CD8-positive, alpha-beta memory T cell (primary cell): ENCODE measurements at places on chromosomes 2 and 18.
A peak's percentile ranks its signal among the peaks of the same experiment; 100 is the strongest.

DNA sequence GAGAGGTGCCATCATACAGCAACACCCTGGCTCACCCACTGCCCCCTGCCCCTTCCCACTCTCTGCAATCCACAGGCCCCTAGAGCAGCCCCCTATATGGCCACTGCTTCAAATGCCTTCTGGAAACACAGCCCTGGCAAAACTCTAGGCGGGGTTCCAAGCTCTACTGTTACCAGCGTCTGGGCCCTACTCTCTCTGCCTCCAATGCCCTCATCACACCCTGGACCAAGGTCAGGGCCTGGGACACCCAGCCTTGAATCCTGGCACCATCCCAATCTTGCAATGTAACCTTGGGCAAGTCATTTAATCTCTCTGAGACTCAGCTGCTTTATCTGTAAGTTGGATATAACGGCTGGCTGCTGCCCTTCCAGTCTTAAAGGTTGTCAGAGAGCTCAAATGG, 39.2 kb upstream of the LOXHD1 start:
- DNase-seq, result no peak

DNA sequence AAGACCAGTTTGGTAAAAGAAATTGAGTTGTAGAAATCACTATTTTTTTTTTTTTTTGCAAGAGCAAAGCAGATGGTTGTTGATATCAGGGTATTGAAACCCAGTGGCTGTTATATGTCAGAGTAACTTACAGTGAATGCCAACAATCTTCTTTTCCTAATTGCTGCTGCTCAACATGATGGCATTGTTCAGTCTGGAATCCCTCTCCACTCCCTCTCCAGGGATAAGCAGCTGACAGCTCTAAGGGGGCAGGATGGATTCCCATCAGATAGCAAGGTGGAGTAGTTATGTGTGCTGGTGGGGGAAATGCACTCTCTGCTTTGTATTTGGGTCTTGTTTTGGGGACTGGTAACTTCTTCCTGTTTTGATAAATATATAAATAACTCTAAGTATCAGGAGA, 200.0 kb downstream of the PIK3C3 start:
- DNase-seq, result no peak

DNA sequence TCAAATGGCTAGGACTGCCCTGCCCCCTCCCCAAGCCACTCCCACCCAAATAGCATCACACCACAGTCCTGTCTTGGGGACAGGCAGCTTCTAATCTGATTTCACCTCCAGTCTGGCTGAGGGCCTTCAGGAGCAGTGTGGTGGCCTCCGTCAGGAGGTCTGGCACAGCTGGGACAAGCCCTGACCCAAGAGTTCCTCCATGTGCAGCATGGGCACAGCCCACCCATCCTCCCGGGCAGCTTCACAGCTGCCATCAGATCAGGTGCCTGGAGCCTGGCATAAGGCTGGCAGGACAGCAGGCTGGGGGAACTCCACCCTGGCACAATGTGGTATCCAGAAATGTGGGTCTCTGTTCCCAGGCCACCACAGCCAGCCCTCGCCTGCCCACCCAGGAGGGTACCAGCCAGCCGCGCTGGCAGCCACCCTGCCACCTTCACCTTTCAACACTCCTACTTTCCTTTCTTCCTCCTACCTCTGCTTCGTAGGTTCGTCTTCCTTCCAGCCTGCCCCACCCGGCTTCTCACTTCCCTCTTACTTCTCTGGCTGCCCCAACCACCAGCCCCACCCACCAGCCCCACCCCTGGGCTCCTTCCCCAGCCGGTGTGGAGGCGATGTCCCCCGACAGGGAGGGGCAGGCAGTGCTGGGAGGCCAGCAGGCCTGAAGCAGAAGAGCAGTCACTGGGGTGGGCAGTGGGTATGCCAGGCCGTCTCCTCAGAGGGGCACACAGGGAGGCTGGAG, at the start of gene CAPG:
Gene CAPG, minus strand, starts transcription at position 522 of the 739 bp plus-strand sequence. CDS start 8,221 bp downstream, outside the sequence.
- no peak for DNase-seq

DNA sequence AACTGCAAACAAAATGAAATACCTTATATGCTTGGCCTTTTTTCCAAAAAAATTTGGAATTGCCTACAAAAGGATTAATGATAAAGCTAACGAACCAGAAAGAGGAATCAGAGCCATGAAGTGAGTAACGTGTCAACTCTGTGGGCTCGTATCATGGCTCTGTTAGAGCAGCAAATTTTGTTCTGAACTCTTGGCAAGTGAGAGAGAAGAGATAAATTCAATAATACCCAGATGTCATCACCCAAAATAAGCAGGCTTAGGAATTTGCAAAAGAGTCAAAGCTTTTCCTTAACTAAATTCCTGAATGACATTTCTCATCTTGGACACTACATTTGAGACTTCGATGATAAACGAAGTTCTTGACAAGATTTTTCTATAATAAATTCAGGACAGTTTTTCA, 4.4 kb downstream of the TXNDC2 start:
- no peak for DNase-seq

DNA sequence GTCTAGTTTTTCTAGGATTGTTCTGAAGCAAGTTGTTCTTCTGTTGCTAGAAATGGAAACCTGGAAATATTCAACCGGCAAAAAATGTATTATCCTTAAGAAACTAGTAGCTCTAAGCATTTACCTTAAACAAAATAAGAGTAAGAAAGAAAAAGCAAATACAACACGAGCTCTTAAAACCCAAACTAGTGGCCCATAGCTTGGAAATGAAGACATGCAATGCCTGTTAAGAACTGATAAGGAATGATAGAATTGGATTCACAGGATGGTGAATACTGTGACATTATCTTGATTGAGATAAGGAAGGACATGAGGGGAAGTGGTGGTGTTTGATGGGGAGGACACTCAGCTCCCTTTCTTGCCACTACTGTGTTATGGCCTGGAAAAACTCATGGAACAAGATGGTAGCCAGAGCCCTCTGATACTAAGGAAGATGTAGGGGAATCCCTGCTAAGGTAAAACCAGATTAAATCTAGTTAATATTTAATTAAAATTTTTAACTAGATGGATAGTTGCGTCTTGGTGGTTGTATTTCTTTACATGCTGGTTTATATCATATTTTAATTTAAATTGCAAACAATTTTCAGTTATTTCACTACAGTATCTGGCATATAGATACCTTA, 193.8 kb downstream of the LPIN1 start:
- no peak for DNase-seq

GRCh38 chr2:131104487-131105155, 515 bp upstream of the PLEKHB2 start:
- DNase-seq, result peak; percentile 69

GRCh38 chr2:9993488-9994165, 42.1 kb downstream of the GRHL1 start:
- no peak for DNase-seq

DNA sequence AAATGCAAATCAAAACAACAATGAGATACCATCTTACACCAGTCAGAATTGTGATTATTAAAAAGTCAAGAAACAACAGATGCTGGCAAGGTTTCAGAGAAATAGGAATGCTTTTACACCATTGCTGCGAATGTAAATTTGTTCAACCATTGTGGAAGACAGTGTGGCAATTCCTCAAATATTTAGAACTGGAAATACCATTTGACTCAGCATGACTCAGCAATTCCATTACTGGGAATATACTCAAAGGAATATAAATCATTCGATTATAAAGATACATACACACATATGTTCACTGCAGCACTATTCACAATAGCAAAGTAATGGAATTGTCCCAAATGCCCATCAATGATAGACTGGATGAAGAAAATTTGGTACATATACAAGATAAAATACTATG, 516.7 kb downstream of the ERBB4 start:
- DNase-seq, result no peak

- no peak for DNase-seq
These were observed 160.9 kb upstream of the MYT1L start for GRCh38 chr2:2491964-2492363.

GRCh38 chr18:68275616-68276015, 439.3 kb downstream of the TMX3 start:
- DNase-seq, result no peak

DNA sequence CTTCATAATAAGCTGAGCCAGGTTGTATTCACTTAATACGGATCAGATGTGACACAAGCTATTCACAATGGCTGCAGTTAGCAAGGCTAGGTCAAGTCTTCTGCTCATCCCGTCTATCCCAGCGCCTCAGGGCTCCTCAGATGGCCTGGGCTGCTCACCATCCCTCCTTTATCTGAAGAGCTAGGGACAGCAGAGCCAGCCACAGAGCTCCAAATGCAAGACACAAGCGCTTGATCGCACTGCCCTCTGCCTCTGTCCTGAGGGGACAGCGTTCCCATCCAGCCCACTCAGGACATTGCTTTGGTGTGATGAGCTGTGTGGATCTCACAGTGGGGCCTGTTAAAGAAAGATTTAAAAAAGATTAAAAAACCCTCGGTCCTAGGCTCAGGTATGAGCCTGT, 254.4 kb upstream of the HS6ST1 start:
- DNase-seq, result no peak

- DNase-seq, result no peak
These were observed 27.3 kb downstream of the LPIN2 start for GRCh38 chr18:2985628-2986027.

GRCh38 chr2:60998628-60999545, 18.6 kb upstream of the PEX13 start:
- DNase-seq, result peak; percentile 51

- no peak for DNase-seq
These were observed 11.9 kb downstream of the MREG start for GRCh38 chr2:216001216-216002100.

DNA sequence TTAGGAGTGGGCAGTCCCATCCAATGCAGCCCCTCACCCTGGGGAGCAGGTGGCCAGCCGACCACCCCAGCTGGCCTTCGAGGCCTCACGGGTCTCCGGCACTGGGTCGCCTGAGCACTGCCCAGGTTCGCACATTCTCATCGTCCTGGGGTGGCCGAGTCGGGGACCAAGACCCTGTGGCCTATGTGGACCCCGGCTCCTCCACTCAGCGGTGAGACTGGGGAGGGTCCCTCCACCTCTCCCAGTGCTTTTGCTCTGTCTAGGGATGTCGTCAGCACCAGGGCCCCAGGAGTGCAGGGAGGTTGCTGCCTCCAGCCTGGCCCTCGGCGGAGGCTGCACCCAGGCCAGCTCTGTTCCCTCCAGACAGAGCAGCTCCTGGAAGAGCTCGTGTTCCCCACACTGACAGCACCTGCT, 89.6 kb downstream of the TPO start:
- DNase-seq, result no peak
